ENCODE measurements at places on chromosomes 2 and 18. TPM values are rescaled to one million over a fixed set of nuclear protein-coding genes. Genes with fewer than 3 reads are reported as not detected.

The HMSD gene
- 0.03 TPM for polyA plus RNA-seq

The PPP1R1C gene
- polyA plus RNA-seq = 0.28 TPM

The LIMS2 gene
- 64.9 TPM for polyA plus RNA-seq

The CDH20 gene
- polyA plus RNA-seq = 0.45 TPM

The KCNJ3 gene
- 0.15 TPM for polyA plus RNA-seq

The EFHD1 gene
- 59.5 TPM for polyA plus RNA-seq

The MERTK gene
- polyA plus RNA-seq = 7.5 TPM

The DUSP19 gene
- 0.79 TPM for polyA plus RNA-seq

The CSRNP3 gene
- polyA plus RNA-seq = 0.46 TPM

The AMER3 gene
- 0.11 TPM for polyA plus RNA-seq

The SERPINB2 gene
- 206 TPM for polyA plus RNA-seq

The MAL gene
- 1.8 TPM for polyA plus RNA-seq

The TCF23 gene
- polyA plus RNA-seq = 0.22 TPM

The ZNF804A gene
- 0.06 TPM for polyA plus RNA-seq

The CDH7 gene
- not detected for polyA plus RNA-seq

The DNAH7 gene
- polyA plus RNA-seq = 2.3 TPM

The TRIM43 gene
- not detected for polyA plus RNA-seq

The FAM124B gene
- polyA plus RNA-seq = 2.0 TPM

The GALNT3 gene
- 1.0 TPM for polyA plus RNA-seq

The SNORC gene
- 0.91 TPM for polyA plus RNA-seq

The BOLL gene
- not detected for polyA plus RNA-seq

The POTEI gene
- polyA plus RNA-seq = not detected

The CHAC2 gene
- 2.9 TPM for polyA plus RNA-seq

The DYNC2LI1 gene
- 11.4 TPM for polyA plus RNA-seq

The GPD2 gene
- polyA plus RNA-seq = 5.7 TPM

The SP140 gene
- 0.85 TPM for polyA plus RNA-seq

The GRHL1 gene
- polyA plus RNA-seq = 0.64 TPM

The SPP2 gene
- not detected for polyA plus RNA-seq

The RESP18 gene
- polyA plus RNA-seq = not detected

The EGR4 gene
- polyA plus RNA-seq = 0.28 TPM

The SH3RF3 gene
- 5.4 TPM for polyA plus RNA-seq

The CD8B gene
- polyA plus RNA-seq = 2.2 TPM

The FOXD4L1 gene
- polyA plus RNA-seq = not detected

The NPAS2 gene
- 15.0 TPM for polyA plus RNA-seq

The AKAIN1 gene
- polyA plus RNA-seq = not detected

The EFR3B gene
- polyA plus RNA-seq = 0.49 TPM

The OLA1 gene
- polyA plus RNA-seq = 52.5 TPM

The CNTNAP5 gene
- not detected for polyA plus RNA-seq

The DTNB gene
- polyA plus RNA-seq = 6.6 TPM

The CTLA4 gene
- polyA plus RNA-seq = 0.43 TPM

The FOXI3 gene
- not detected for polyA plus RNA-seq

The C2orf66 gene
- polyA plus RNA-seq = not detected

The UGT1A7 gene
- polyA plus RNA-seq = not detected

Measured in adipose tissue (tissue), 3 donors.